ENCODE measurements at places on chromosomes 2 and 18.

DNA sequence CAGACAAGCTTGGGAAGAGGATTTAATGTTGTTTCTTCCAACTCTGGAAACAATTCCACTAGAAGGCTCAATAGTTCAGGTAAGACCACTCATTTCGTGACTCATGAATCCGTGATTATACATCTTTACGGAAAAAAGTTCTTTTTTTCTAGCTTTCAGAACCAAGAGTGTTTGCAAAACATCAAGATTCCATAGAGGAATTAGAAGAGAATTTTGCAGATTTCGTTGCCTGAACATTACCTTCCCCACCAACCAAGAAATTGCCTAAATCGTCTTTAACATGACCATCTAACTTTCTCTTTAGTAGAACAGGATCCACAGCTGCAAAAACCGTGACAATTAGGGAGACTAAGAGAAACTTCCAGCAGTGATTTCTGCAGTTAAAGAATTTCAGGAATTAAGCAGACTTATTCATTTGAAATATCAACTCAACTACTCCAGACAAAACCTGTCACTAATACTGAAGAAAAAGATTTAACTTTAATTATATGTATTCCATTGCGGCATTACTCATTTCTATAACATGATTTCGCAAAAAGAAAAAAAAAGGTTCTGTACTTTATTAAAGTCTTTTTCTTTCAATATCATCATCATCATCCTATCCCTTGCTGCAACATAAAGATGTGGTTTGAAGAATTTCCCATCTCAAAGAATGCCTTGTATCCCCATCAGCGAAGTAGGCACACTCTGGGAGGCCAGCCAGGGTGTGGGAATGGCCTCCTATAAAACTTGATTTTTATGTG, 1.9 kb upstream of the NAB1 start:
- no peak for DNase-seq

- DNase-seq, result no peak
Measured at GRCh38 chr18:48002933-48003365, 72.5 kb upstream of the SMAD2 start.

DNA sequence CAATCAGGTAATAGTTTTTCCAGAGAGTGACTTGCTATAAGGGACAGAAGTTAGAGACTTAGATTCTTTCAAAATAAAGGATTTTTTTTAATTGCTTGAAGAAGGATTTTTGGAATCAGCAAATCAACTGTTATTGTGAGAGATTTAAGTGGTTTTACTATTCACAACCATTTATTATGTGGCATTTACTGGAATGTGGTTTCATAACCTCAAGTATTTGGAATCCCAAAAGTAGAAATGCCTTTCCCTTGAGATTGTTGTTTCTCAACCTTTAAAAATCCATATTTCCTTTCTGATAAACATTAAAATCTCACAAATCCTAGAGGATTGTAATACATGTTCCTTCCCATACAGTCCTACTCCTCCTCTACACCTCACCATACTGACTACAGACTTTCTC, 5.0 kb downstream of the TANK start:
- DNase-seq, result no peak

DNA sequence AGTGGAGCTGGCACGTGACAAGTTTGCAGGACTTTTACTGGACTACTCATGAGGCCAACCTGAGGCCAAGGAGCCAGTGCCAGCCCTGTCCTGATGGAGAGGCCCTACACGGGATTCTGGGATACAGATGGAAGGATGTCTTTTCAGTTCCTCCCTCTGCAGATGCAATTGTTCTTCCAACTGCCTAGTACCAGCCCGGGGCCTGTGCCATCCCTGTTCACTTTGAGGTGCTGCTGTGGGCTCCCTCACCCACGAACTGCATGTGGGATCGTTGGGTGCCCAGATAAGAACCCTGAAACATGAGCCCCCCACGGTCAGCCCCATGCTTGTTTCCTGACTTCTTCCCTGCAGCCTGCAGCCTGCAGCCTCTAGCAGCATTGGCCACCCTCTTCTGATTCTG, 25.3 kb upstream of the LAPTM4A start:
- DNase-seq, result no peak

DNA sequence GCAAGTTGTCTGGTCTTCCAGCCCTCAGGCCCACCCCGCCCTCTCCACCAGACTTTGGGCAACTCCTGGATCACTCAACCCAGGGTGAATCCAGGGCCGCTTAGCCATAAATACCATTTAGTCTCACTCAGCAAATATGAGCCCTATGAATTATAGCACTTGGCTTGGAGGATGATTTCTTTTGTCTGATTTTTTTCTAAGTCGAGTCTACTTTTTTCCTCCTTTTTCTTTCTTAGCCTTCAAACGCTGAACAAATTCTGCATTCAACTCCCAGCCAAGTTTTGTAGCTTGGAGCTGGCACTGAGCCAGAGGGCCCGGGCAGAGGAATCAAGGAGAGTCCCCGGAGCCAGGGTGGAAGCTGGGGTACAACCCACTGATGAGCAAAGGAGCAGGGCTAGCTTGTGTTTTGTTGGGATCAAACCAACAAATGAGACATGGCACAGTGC, 48.7 kb downstream of the SERTAD2 start:
- no peak for DNase-seq

DNA sequence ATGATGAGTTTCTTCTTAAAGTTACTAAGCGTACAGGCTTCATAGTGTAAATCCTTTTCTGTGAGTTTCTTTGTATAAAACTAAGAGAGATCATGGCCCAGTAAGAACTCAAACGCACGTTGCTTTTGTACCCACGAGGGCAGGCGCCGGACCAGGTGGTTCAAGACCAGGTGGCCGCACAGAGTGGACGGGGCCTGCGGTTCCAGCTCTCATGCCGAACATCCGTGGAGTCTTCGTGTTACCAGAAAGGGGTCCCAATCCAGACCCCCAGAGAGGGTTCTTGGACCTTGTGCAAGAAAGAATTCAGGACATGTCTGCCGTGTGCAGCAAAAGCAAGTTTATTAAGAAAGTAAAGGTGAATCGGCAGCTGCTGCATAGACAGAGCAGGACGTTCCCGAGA, 53.0 kb downstream of the KCNG2 start:
- DNase-seq, result no peak

Measured in NCI-H345 (cell line).